Stimulated activated memory B cell treated with anti-CD40 and anti-IgM and Interleukin-4, amounts not matched to agents 10 μg/mL and 1 μg/mL and 100 μg/mL, for 72 hours (primary cell): ENCODE measurements at places on chromosomes 5 and 9.

DNA sequence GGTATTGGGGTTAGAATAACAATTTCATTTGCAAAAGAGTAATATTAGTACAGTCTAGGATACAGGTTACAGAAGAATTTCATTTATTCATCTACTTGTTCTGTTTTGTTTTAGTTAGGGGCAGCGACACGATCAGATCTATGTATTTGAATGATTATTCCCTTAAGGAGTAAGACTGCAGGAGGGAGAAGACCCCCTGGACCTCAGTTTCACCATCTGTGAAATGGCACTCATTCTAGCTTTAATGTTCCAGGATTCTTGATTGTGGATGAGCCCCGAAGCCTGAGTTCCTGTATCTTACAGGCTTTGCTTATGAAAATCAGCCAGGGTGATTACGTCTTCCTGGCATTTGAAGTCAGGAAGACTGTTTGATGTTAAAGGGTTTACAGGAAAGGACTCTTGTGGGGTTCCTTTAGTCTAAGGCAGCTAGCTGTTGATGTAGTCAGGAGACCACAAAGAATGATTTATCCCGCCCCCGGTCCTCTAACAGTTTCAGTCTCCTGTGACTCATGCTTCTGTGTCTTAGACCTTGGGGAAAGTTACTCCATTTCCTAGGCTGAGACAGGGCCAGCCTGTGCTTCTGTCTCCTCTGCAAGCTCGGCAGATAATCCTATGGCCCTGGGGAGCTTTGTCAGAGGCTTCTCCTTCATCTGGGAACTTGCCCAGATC lies 11.5 kb downstream of the SMIM3 start:
- H3K27me3 ChIP-seq = peaks cover 70% of the 10 kb centered on the region
- H3K36me3 ChIP-seq = peaks cover 6% of the 10 kb centered on the region
- peaks cover 13% of the 10 kb centered on the region for H3K4me1 ChIP-seq

- no peaks in the 10 kb centered on the region for H3K36me3 ChIP-seq
- peak overlapping the region; percentile 53 for H3K27ac ChIP-seq
- peaks cover 31% of the 10 kb centered on the region for H3K4me1 ChIP-seq
- no peak for ATAC-seq
Observed at GRCh38 chr9:221989-222776, 7.5 kb downstream of the DOCK8 start.

DNA sequence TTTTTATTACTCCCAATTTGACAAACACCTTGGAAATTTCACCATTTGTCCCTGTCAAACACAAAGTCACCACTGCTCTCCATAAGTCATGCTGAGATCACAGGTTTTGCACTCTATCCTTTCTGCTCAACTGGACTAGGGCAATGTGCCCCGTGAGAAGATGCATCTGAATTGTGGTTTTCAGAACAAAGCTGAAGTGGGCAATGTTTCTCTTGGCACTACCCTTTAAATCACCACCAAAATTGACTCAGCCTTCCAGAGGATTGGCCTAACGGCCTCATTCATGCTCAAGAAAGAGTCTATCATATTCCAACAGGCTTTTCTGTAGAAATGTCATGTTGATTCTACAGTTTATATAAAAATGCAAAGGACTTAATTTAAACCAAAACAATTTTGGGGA lies 81.0 kb upstream of the TRIO start:
- peaks cover 9% of the 10 kb centered on the region for H3K27me3 ChIP-seq
- ATAC-seq = no peak
- no peaks in the 10 kb centered on the region for H3K4me1 ChIP-seq
- H3K4me3 ChIP-seq = no peak overlapping the region
- no peaks in the 10 kb centered on the region for H3K36me3 ChIP-seq

DNA sequence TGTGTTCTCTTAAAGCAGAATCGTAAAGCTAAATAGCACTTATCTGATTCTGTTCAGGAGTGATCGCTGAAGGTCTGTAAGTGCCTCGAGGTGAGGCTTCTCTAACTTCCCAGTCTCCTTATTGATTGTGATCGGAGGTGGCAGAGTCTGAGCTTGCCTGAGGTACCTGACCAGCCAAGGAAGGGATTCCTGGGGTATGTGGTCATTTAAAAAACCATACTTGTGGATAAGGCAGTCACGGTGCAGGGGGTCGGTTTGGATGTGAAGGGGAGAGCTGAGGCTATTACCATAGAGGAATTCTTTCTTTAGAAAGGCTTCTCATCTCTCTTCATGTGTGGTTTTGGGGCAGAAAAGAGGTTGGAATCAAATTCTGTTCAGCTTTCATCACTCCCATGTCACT lies 193.7 kb downstream of the TLE4 start:
- no peak for ATAC-seq
- peaks cover 6% of the 10 kb centered on the region for H3K4me1 ChIP-seq
- no peaks in the 10 kb centered on the region for H3K27me3 ChIP-seq
- no peaks in the 10 kb centered on the region for H3K36me3 ChIP-seq
- H3K4me3 ChIP-seq = no peak overlapping the region
- H3K27ac ChIP-seq = no peak overlapping the region

GRCh38 chr5:39506211-39506610 lies 81.4 kb upstream of the DAB2 start:
- no peak overlapping the region for H3K27ac ChIP-seq
- no peaks in the 10 kb centered on the region for H3K36me3 ChIP-seq
- H3K4me3 ChIP-seq = no peak overlapping the region
- no peak for ATAC-seq
- H3K4me1 ChIP-seq = no peaks in the 10 kb centered on the region

- H3K27ac ChIP-seq = no peak overlapping the region
- no peaks in the 10 kb centered on the region for H3K27me3 ChIP-seq
- peaks cover 4% of the 10 kb centered on the region for H3K4me1 ChIP-seq
Observed at GRCh38 chr5:126911986-126912385, 118.4 kb downstream of the MARCHF3 start.

GRCh38 chr9:33468797-33469621 lies 4.7 kb downstream of the NOL6 start:
- H3K27me3 ChIP-seq = no peaks in the 10 kb centered on the region
- no peak overlapping the region for H3K4me3 ChIP-seq
- peaks cover 24% of the 10 kb centered on the region for H3K4me1 ChIP-seq
- H3K27ac ChIP-seq = no peak overlapping the region
- ATAC-seq = no peak

- no peak overlapping the region for H3K4me3 ChIP-seq
- no peaks in the 10 kb centered on the region for H3K36me3 ChIP-seq
- no peak for ATAC-seq
- H3K27ac ChIP-seq = no peak overlapping the region
- no peaks in the 10 kb centered on the region for H3K27me3 ChIP-seq
Observed at GRCh38 chr9:3088219-3088618, 244.3 kb upstream of the PUM3 start.
